GM10248 (cell line): ENCODE measurements at places on chromosomes 7 and 10.

DNA sequence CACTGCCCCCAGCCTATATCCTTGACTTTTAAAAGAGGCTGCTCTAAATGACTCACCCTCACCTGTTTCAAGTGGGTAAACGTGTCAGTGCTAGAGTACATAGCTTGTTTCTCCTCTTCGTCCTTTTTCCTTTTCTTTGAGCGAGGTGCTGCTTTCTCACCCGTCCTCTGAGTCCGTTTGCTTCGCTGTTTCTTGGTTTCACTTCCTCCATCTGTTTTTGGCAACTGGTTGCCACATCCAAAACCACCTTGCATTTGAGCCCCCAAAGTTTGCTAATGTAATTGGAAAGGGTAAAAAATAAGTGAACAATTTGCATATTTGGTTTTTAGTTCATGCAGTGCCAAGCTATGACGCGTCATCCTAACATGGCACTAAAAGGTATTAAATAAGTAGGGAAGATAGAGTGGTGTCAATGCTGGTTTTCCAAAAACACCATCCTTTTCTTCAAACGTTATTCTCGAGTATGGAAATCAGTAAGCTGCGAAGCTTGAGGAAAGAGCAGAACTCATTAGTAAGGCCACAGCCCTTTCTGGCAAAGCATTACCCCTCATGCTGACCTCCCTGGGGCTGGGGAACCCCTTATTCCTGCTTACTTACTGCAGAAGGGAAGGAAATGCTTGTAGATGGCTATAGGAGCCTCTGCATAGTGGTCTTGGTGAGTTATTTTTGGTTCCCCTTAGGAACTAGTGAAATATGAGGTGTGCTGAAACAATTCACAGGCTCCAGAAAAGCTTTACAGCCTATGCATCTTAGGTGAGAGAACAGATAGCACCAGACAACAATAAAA, 133.5 kb downstream of the GALNT11 start:
- DNase-seq = peak; percentile 70

GRCh38 chr7:111199643-111200042, 108.7 kb downstream of the LRRN3 start:
- DNase-seq = no peak

- no peak for DNase-seq
Measured at GRCh38 chr7:138661069-138661635, 40.0 kb downstream of the SVOPL start.

DNA sequence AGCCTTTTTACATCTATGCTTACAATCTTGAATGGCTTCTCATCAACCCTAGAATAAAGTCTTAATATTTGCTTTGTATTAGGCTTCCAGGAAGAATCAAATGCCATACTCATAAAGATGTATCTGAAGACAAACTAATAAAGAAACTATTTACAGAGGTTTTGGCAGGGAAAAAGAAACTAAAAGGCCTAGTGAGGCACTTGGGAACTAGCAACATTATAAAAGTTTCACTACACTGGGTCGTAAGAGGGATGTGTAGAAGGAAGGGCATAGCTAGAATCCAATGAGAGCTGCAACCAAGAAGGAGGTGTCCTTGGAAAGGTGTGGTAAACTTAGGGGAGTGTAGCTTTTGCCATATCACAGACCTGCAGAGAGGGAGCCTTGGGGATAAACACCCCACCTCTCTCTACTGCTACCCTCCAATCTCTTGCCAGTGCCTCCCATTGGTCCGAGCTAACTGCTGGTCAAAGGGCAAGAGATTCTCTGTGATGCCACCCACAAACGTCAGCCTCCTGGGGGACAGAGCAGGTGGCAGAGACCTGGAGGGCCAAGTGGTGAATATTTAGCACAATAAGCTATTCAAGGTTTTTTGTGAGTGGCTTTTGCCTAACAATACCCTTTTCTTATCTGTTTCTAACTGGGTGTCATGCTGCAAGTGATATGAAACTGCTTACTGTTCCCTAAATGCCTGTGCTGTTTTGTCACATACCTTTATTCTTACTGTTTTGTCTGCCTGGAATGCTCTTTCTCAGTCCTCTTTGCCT, 60.7 kb downstream of the CPED1 start:
- DNase-seq = no peak

GRCh38 chr7:14825912-14826311, 76.6 kb downstream of the DGKB start:
- no peak for DNase-seq

GRCh38 chr7:87148332-87148955, 3.8 kb upstream of the DMTF1 start:
- no peak for DNase-seq

GRCh38 chr7:67391168-67391567, 394.5 kb downstream of the TYW1 start:
- DNase-seq = no peak

DNA sequence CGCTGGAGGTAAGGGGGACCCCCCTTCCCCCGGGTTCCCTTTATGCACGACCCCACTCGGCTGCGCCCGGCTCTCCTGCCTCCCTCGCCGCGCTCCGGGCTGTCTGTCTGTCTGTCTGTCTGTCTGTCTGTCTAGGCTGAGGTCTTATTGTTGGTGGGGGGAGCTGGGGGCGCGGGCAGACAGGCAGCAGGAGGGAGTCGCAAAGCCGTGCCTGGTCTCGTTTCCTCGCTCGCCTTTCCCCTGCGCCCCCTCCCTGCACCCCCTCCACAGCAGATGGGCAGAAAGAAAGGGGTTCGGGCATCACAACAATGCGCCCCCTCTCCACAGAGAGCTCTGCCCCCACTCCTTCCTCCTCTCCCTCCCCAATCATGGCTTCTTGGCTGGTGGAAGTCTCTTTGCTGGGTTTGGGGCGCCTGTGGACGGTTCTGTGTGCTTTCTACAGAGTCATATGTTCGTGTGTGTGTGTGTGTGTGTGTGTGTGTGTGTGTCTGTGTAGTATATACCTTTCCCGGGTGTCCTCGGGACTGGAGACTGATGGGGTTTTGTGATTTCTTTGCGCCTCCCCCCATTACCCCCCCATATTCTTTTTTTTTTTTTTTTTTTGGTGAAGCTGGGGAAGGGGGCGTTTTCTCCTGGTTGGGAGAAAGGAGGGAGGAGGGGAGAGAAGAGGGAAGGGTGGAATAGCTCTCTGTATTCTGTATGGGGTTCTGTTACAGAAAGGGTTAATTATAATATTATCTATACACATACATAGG, 1.9 kb downstream of the AUTS2 start:
- peak; percentile 27 for DNase-seq

GRCh38 chr10:133347710-133348517, 741 bp downstream of the PRAP1 start:
- no peak for DNase-seq

- DNase-seq = no peak
Measured at GRCh38 chr7:112421666-112422486, 28.4 kb upstream of the IFRD1 start.

DNA sequence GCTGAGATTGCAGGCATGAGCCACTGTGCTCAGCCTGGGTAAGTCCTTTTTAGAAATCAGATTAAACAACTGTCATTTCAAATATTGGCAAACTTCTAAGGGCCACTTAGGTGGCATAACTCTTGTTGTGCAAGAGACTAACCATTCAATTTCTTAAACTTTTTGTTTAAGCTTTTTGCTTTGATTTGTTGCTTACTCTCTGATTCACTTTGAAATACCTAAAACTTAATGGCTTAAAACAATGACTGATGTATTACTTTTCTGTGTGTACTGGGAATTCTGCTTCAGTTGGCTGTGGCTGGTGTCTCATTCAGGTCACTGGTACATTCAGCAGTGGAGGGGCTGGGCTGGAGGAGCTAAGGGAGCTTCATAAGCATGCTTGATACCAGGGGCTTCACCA, 28.9 kb downstream of the ZNF25 start:
- no peak for DNase-seq

DNA sequence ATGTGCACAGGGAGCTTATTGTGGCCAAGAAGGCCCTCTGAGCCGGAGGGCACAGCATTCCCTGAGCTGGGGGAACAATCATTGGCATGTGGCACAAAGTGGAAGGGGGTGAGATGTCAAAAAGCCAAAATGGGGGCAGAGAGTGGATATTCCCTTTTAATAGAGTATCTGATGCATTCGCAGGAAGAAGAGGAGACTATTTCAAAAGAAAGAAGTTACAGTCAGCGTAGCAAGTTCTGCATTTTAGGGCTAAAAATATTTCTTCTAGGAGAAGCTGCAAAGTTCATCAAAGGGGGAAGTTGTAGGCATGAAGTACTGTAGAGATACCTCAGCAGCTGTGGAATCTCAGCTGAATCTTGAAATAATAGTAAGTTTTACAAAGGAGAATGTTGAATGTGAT, 136.0 kb upstream of the WDR11 start:
- DNase-seq = no peak

DNA sequence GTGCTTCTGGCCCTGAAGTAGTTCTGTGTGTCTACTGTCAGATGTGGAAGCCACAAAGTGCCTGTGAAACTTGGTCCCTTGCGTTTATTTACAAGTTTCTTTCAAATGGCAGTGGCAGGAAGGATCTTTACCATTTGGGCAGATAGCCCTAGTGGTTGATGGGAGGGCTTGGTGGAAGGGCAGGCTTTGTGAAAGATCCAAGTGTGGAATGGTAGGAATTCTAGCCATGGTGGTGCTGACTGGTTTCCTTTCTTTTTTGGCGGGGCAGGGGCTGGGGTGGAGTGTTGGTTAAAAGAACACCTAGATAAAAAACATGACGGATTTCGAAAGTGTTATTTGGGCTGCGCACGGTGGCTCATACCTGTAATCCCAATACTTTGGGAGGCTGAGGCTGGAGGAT, 27.0 kb downstream of the AUTS2 start:
- no peak for DNase-seq

DNA sequence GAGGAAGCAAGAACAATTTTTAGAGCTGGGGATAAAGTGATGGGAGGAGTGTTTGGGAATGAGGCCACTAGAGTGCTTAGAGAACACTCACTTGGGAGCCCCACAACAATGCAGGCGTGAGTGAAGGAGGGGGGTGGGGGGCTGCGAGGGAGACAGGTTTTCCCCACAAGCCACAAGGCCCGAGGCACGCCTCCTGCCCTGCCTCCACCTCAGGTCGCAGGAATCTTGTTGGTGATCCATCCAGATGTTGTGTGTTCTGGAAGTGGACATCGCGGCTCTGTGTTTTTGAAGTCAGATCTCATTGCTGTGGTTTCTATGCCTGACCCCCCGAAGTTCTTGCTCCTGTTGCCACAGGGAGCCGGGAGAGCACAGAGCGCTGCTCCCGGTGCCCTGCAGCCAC, 178.0 kb upstream of the BMPER start:
- DNase-seq = no peak

DNA sequence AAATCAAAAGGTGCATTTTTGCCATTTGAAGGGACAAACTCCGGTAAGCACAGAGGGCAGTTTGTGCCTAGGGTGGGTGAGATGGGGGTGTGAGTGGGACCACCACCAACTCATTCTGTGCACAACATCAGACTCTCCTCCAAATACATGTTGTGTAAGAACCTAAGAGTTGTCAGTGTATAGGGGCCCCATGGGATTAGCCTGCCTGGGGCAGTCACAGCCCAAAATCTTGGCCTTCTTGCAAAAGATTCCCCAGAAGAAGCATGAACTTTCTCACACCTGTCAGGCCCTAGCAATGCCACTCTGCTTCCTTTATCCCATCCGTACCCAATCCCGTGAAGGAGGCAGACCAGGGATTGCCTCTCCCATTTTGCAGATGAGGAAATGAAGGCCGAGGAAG, 47.1 kb upstream of the NANOS1 start:
- no peak for DNase-seq

DNA sequence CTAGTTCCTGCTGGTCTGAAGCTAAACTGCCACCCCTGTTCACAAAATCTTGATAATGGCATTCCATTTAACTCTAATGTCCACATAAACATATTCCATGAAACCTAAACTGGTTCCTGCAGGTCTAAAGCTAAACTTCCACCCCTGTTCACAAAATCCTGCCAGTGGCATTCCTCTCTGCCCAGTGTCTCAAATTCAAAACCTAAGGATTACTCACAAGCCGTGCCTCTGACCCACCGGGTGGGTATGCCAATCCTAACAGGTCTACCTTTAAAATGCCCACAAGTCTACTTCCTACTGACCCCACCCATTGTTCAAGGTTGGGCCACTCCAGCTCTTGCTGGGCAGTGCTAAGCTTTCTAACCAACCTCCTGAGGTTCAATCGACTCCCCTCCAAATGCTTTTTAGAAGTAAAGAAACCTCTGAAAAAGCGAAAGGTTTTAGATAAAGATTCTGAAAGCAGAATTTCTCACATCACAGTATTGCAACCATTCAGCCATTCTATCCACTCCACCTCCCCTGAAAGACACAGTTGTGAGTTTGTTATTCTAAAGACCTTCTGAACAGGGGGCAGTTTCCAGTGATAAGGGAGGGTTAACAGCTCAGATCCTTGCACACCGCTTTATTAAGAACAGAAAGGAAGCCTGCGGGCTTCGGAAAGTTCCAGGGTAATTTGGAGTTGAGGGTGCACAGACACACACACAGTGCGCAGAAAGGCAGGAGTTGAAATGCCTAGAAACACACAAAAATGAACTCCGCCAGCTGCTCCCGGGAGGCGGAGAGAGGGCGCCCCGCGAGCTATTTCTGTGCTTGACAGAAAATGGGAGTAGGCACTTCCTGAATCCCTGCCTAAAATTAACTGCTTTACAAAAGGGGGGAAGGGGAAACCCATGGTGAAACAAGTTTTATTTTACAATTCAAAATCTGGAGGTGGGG, 87.7 kb downstream of the TNS3 start:
- DNase-seq = no peak

GRCh38 chr7:30170476-30171205, 35.9 kb downstream of the MTURN start:
- DNase-seq = no peak

GRCh38 chr10:58086144-58086762, 181.4 kb downstream of the IPMK start:
- DNase-seq = no peak

GRCh38 chr7:44971188-44971901, 7.5 kb downstream of the MYO1G start:
- no peak for DNase-seq

- no peak for DNase-seq
Measured at GRCh38 chr7:6613706-6614105, 1.7 kb upstream of the ZNF853 start.

GRCh38 chr7:73766556-73767229, 3.4 kb downstream of the CLDN3 start:
- no peak for DNase-seq

- no peak for DNase-seq
Measured at GRCh38 chr10:35636956-35637355, 5.1 kb downstream of the FZD8 start.

DNA sequence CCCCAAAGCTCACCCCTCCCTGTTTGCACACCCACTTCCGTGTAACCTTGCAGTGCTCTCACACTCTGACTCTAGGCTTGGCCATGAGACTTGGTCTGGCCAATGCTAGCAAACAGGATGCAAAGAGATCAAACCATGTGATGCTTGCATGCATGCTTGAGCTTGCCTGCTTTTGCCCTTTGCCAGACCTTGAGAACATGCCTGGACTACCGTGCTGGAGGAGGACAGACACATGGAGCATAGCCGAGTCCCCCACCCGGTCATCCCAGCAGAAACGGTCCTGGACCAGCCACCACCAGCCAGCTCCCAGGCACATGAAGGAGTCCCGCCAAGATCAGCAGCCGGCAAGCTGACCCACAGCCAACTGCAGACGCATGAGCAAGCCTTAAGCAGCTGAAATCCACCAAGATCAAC, 23.4 kb downstream of the PYROXD2 start:
- DNase-seq = no peak

GRCh38 chr7:44158096-44158872, 17.2 kb upstream of the MYL7 start:
- no peak for DNase-seq

- no peak for DNase-seq
Measured at GRCh38 chr10:63582690-63583089, 61.5 kb downstream of the REEP3 start.

GRCh38 chr7:41536122-41536872, 166.6 kb downstream of the INHBA start:
- no peak for DNase-seq

GRCh38 chr10:484441-484924, 205.0 kb downstream of the DIP2C start:
- DNase-seq = peak; percentile 43
